ENCODE measurements at places on chromosomes 7 and 10.

- no peak for DNase-seq
These were observed 765.4 kb downstream of the SORCS1 start for GRCh38 chr10:106399112-106399511.

DNA sequence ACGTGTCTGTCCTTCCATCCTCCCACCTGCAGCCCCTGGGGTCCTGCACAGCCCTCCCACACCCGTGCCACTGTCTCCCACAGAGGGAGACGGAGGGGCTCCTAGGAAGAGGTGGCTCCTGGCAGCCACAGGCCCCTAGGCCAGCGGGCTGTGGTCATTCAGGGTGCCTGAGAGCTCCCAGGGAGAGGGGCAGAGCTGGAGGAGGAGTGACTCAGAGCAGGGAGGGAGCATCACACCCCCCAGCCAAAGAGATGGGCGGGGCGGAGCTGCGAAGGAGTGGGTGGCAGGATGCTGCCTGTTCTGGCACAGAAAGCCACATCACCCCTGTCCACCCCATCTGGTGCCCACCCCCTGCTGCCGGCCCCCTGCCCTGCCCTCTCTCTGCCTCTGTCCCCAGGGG, 50.5 kb downstream of the STK32C start:
- DNase-seq = no peak

DNA sequence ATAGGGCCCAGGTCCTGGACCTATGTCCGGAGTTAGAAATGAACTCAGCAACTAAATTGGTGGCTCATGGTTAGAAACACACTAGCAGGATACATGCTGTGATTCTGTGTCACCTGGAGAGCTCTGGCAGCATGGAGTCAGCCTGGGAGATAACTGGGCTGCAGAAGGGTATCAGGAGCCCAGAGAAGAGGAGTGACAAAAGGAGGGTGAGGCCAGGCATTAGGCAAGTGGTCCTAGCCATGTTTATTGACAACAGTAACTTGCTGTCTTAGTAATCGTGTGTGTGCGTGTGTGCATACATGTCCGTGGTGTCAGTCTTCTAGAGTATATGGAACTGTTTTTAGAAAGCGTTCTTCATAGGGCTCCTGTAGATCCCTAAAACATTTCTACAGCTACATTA, 157.5 kb upstream of the PHYHIPL start:
- DNase-seq = no peak

GRCh38 chr7:39433550-39433949, 132.7 kb upstream of the YAE1 start:
- DNase-seq = no peak

GRCh38 chr7:26680587-26680986, 183.8 kb downstream of the SKAP2 start:
- no peak for DNase-seq

- DNase-seq = no peak
These were observed 511.4 kb downstream of the XPNPEP1 start for GRCh38 chr10:109411917-109412316.

GRCh38 chr10:110498982-110499795, 1.5 kb downstream of the DUSP5 start:
- no peak for DNase-seq

DNA sequence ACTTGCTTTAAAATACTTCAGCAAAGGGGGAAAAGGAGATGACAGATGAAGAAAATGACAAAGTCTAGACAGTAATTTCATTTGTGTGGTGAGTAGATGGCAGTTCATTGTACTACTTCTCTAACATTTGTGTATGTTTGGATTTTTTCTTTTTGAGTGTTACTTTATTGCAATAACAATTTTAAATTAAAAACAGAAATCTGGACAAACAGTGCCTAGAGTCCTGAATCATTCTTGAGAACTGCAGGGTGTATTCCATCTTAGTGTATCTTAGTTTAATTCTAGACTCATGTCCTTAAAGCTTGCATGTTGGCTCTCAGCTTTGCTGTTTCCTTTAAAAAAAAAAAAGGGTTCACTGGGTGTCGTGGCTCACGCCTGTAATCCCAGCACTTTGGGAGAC, 31.1 kb downstream of the HOXA1 start:
- DNase-seq = no peak

DNA sequence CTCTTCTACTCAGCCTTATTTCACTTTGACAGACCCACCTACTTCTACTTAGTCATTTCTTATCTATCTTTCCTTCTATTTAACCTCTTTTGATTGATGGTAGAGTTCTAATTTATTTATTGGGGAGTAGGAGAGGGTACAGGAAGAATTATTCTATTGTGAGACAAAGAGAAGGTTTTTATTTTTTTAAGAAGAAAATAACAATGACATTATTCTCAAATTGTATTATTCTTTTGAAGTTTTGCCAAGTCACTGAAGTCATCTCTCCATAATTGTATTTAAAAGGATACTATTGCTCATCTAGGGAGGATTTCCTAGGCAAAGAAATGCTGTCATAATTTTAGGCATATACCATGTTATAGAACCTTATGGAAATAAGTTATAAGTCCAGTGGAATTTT, 52.7 kb downstream of the ITGB8 start:
- no peak for DNase-seq

DNA sequence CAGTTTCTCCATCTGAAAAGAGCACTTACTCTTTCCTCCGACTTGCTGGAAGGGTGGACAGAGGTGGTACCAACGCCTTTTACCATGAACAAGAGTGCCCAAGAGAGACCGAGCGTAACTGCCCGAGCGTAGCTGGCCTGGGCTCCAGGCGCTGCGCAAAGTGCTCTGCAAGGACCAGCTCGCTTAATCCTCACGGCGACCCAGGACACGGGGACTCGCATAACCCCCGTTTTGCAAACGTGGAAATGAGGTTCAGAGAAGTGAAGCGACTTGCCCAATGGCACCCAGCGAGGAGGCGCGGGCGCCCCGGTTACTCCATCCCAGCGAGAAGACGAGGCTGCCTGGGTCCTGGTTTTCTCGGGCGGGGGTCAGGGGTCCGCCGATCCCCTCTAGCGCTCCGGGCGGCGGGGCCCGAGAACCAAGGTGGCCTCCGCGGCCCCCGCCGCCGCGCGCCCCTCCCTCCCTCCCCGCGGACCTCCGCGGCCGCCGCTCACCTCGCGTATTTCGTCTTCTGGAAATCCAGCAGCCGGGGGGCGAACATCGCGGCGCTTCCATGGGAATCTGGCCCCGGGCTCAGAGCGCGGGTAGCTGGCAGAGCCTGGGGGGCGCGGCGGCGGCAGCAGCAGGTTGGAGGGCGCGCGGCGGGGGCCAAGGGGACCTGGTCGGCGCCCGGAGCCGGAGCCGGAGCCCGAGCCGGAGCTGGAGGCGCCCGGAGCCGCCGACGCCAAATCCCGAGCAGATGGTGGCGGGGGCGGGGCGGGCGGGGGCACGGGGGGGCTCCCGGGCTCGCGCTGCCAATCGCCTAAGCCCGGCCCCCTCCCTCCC, at the start of gene MMD2:
MMD2 (minus strand) TSS at position 711 of the 825 bp plus-strand sequence; CDS start at position 541, 170 bp downstream.
- no peak for DNase-seq

DNA sequence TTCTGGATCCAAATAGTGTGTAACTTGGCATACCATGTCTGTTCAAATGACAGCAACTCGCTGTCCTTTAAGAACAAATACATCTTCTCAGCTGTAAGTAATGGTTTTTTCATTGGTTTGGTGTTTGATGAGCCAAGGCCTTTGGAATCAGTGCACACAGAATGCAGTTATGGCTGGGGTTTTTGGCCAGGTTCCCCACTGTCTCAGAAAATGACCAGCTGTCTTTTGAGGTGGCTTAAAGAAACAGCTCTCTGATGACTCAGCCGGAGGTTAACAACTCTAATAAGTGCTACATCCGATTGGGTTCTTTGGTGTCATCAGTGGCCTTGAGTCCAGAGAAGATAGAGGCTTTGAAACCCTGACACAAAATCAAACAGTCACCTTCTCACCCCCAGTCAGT, 688.4 kb downstream of the REEP3 start:
- no peak for DNase-seq

- DNase-seq = no peak
These were observed 113.2 kb downstream of the CDK6 start for GRCh38 chr7:92723205-92723604.

DNA sequence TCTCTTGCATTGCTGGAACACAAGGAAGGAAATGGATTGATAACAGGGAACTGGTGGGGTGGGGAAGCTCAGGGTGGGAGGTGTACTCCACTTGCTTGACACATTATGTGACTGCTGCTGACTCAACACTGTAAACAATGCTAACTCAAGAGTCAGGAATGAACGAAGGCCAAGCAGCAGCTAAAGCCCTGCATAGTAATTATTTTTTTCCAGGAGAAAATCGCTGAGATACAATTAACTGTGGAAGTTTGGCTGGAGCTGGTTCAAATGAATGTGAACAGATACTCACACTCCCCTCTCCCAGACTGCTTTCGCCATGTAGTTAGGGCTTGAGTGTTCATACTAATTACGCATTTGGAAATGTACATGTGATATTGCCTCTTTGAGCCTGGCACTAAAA, 170.9 kb upstream of the AOAH start:
- no peak for DNase-seq

- no peak for DNase-seq
These were observed 4.2 kb downstream of the PAX2 start for GRCh38 chr10:100749309-100750217.

DNA sequence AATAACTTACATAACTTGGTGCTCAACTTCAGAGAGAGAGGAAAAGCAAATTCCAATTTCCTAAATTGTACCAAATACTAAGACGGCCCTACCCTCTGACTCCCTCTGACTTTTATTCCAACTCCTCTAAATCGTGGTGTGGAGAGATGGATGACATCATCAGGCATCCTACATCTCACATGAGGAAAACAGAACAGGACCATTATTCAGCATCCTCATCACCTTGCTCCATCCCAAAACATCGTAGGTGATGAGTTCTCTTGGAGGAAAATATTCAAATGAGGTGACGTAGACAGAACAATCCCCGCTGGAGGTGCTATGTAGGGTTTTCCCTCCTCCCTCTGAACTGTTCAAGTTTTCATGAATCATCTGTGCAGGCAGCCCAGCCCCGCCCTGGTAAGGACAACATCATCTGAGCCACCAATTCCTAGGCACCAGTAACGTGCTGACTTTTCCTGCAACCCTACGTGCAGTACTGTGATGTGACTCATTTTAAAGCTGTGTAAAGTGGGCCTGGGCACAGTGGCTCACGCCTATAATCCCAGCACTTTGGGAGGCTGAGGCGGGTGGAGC, 167.2 kb downstream of the CALN1 start:
- DNase-seq = no peak

- DNase-seq = no peak
These were observed 127.7 kb upstream of the AOAH start for GRCh38 chr7:36852017-36852416.

DNA sequence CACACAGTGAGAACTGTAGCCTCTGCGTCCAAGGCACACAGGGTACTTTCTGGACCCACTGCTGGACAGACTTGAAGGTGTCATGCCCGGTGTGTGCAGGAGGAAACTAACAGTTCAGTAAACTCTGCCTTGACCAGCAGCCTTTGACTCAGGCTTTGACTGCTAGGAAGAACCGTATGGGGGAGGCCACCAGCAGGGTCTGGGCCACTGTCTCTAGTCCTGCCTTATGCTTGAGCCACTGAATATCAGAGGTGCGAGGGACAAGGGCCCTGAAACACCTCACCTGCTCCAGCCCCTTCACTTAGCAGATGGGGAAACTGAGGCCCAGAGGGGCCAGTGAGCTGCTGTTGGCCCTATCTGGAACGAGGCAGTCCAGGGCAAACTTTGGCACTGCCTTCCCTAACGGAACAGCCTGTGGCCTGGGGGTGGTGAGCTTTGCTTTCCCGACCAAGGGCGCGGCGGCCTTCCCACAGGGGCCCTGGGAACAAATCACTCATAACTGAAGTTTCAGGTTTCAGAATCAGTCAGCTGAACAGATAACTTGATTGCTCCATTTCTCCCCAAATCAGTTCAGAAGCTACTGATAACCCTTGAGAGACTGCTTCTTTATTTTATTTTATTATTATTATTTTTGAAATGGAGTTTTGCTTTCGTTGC, 130.0 kb downstream of the FAM53B start:
- DNase-seq = no peak

DNA sequence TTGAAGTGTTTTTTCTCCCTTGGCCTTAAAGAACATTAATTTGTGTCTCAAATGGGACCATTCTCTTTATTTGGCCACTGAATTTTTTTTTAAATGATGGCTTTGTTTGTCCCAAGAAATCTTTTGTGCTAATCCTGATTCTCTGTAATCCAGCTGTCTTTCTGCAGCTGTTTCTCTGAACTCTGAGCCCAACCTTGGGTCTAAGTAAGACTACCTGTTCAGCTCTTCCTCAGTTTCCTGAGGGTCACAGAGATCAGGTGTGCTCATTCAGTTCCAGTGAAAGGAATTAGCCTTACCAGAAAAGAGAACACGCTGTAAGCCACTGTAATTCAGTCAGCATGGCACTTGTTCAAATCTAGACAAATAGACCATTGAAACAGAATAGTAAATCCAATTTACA, 94.2 kb downstream of the ANKIB1 start:
- no peak for DNase-seq

DNA sequence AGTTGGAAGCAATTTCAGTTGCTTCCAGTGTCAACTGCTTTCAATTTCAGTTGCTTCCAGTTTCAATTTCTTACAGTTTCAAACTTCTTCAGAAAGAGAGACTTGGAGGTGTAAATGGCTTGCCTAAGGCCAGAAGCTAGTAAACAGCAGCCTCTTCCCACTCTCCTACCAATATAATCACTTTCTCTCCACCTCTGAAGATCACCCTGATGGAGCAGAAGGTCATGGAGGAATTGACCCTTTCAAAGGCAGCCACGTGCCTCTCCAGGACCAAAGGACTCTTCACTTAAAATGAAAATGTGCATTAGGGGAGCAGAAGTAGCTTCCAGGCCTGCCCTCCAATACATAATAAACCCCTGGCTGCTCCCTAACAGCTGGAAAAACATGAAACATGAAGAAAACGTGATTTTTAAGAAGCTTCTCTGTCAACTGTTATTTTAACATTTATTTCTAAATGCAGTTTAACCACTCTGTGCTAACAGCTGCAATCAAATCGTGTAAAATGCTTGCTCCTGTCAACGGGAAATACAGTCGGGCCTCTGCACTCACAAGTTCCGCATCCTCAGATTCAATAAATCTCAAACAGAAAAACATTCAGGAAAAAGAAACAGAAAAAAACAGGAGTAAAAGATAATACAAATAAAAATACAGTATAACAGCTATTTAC, 1020.6 kb downstream of the XPNPEP1 start:
- no peak for DNase-seq

- DNase-seq = no peak
These were observed 782.0 kb upstream of the ZWINT start for GRCh38 chr10:57142925-57143576.

DNA sequence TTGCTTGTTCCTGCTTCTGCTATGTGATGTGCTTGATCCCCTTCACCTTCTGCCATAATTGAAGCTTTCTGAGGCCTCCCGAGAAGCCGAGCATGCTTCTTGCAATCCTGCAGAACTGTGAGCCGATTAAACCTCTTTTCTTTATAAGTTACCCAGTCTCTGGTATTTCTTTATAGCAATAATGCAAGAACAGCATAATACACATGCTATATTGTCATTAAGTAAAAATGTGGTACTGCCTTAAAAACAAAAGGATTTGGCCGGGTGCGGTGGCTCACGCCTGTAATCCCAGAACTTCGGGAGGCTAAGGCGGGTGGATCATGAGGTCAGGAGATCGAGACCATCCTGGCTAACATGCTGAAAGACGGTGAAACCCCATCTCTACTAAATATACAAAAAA, 59.6 kb upstream of the ANAPC16 start:
- no peak for DNase-seq
